EL (cell line): ENCODE measurements at places on chromosomes 2 and 18.

DNA sequence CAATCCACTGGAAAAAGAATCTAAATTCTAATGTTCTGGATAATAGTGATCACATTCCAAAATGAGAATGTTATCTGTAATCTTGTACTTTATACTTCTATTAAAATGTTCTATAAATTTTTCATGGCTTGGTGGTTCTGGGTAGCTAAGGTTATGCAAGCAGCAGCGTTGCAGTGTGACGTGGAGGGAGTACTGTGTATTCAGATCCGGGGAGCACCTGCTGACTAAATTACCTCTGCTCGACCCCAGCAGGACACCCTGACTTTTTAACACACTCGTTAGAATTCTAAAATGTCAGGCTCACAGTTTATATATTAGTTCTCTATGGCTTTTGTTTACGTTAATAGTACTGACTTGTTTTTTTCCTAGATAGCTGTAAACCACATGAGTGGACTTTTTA, 13.0 kb downstream of the ATIC start:
- DNase-seq = no peak

DNA sequence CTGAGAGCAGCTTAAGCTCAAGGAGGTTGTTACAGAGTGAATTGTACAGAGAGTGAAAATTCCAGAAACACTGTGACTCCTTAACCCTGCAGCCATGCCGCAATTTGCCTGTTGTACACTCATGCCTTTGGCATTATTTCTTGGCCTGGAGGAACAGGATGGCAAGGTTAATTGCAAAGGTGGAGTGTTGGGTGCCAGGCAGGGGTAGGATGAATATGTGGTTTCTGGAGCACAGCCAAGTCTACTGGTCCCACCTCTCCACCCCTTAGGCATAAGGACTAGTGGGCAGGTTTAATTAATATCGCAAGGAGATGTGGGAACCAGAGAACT, 250.2 kb downstream of the LRRTM1 start:
- DNase-seq = peak; percentile 76

DNA sequence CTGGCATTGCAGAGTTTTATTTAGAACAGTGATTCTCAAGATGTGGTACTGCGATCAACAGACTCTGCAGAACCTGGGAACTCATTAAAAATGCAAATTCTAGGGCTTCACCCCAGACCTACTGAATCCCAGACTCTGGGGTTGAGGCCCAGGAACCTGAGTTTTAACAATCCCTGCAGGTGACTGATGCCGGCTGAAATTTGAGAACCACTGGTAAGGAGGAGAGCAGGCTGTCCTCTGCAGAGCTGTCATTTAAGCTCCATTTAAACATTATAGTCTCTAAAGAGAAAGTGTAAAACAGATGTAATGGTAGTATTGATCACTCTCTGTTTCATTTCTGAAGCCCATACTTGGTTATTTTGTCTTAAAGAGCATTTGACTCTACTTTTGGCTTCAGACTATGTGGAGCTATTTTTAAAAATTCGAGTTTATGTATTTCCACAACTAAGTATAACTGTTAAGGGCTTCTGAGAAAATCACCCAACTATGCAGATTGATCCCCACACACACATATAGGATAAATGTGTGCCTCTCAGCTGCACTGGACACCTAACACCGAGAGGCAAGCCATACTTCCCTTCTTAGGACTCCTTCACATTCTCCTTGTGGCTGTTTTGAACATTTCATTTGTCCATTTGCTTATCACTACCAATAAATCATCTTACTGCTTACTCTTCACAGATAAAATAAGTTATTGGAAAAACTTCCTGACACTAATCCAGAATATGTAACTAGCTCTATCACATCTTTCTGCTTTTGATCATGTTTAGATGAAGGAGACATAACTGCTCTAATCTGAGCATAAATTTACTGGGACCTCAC, 487.5 kb downstream of the DLGAP1 start:
- DNase-seq = peak; percentile 5

GRCh38 chr2:197378494-197379307, 56.1 kb downstream of the SF3B1 start:
- peak; percentile 49 for DNase-seq

DNA sequence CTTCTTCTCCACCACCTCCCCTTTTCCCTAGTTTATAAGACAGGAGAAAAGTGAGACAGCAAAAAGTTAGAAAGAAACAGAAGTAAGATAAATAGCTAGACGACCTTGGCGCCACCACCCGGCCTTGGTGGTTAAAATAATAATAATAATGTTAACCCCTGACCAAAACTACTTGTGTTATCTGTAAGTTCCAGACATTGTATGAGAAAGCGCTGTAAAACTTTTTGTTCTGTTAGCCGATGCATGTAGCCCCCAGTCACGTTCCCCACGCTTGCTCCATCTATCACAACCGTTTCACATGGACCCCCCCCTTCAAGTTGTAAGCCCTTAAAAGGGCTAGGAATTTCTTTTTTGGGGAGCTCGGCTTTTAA, 1.5 kb upstream of the BUB1 start:
- peak; percentile 16 for DNase-seq

DNA sequence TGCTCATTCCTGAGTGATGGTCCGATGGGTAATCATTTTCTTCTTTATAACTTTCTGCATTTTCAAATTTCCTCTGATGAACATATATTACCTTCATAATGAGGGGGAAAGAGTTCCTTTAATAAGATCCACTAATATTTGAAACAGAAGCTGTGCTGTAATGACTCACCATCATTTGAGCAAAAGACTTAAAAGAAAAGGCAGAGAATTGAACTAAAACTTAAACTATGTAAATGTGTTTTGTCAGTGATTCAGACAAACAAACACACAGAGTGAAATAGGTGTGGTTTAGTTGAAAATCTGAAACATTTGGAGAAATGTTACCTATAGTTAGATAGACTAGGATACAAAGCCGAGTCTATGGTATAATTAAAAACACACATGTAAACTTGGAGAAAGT, 209.6 kb downstream of the STK39 start:
- no peak for DNase-seq

DNA sequence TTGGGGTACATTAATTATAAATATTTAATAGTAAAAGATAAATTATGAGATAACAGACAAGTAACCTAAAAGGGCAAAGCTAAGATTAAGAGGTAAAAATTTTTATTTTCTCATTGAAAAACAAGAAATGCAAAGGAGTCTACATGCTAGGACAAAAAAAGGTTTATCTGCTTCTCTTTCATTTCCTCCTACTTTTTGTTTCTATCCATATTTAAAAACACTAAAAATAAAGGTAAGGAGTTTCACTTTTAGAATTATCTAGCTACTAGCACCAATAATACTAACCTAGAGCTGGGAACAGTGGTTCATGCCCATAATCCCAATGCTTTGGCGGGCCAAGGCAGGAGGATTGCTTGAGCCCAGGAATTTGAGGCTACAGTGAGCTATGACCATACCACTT, 1551.7 kb upstream of the SLC39A10 start:
- no peak for DNase-seq

- DNase-seq = peak; percentile 98
These were observed 42.1 kb downstream of the BMP10 start for GRCh38 chr2:68828887-68829708.

DNA sequence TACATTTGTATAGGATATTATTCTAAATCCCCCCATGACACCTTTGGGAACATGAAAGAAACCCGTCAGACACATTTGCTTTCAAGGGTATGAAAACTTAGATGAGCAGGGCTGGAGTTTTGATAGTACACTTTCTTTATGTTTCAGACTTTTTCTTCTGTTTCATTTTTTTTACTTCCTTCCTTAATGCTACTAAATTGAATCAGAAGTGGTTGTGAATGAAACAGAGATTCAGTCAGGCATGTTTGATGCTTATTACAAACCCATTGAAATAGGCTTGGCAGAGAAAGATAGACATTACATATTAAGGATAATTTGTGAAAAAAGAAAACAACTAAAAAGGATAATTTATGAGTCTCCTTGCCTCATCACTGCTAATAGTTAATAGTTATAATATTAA, 26.8 kb downstream of the SLC30A6 start:
- DNase-seq = no peak

- no peak for DNase-seq
These were observed 79.3 kb downstream of the ACAA2 start for GRCh38 chr18:49733896-49734585.

DNA sequence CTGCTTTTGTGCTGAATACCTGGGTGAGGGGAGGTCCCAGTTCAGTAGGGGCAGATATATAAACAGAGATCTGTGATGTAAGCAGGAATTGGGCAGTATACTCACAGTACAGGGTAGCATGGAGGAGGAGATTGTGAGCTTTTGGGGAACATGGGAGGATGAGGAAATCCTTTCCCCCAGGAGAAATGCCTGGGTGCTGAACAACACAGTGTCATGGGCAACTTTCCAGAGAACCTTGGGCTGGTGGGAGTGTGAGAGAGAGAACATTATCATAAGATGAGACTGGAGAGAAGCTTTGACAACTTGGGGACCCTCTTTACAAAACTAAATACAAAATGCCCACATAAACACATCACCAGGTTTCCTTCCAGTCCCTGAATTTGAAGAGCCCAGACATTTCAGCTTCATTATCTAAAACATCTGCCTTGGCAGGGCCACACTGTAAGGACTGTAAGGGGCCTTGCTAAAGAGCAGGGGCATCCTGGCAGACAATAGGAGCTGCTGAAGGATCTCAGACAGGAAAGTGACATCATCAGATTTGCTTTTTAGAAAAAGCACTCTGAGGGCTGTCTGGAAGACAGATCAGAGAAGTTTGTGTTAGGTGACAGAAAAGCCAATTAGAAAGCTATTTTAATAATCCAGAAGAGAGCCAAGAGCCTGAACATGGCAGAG, 303.1 kb upstream of the FBXO11 start:
- DNase-seq = peak; percentile 82

GRCh38 chr2:187001248-187001647, 152.3 kb upstream of the ZSWIM2 start:
- no peak for DNase-seq

- DNase-seq = no peak
These were observed 63.8 kb downstream of the GREB1 start for GRCh38 chr2:11597538-11598225.

- no peak for DNase-seq
These were observed 19.9 kb downstream of the WDSUB1 start for GRCh38 chr2:159266554-159266953.

DNA sequence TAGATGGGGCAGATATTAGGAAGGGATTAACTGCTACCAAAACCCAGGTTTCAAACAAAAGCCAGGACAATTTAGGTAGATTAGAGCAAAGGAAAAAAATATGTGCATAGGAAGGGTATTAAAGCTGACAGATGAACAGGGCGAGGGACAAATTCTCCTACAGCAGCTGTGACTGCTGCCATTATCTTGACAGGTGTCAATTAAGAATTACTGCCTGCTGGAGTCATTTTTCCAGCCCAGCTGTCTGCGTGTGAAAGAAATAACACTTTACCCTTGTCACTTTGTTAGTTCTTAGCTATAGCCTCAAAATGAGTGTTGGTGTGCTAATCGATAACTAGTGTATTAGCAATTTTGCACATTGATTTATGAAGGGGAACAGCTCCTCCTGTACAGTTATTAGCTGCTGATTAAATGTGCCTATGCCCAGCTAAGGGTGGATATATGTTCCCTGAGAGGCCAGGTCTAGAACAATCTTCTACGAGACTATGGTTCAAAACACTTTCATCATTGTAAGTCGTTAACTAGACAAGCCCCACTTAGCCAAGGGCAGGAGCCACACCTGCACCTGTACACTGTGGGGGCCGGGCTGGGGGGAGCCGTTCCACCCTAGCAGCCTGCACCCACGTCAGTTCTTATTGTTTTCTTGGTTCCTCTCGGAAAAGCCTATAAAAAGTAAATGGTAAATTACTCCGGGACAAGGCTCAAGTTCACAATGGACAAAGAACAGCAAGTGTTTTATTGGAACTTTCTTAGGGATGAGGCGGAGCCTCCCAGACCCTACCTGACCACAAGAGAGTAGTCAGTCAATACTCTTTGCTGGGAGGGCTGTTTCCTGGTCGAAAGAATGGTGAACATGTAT, 7.7 kb downstream of the TSHZ1 start:
- DNase-seq = no peak

GRCh38 chr2:119332953-119333352, 33.7 kb downstream of the C2orf76 start:
- DNase-seq = no peak

DNA sequence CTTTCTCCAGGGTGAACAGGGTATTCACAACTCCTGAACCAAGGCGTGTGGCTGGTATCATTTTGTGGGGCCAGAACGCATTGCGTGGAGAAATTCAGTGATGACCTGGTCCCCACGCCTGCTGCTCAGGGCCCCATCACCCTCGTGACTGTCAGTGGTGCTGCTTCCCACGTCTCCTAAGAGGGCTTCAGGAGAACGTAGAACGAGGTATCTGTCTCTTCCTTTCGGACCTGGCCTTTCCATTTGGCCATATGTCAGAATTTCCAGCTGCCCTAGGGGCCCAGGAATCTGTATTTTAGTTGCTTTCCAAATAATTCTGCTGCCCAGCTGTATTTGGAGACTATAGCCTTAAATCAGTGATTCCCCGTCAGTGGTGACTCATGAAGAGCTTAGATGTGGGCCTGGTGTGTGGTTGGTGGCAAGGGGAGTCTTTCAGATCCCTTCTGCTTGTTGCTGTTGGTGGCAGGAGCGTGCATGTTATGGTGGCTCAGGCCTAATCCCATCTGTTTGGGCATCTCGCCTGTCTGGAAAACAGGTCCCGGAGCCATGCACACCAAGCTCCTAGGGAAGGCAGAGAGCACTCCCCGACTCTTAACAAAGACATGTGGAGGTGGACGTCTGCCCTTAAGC, 56.4 kb downstream of the NPAS2 start:
- DNase-seq = no peak

- DNase-seq = no peak
These were observed 2.2 kb downstream of the GALM start for GRCh38 chr2:38668092-38668491.

DNA sequence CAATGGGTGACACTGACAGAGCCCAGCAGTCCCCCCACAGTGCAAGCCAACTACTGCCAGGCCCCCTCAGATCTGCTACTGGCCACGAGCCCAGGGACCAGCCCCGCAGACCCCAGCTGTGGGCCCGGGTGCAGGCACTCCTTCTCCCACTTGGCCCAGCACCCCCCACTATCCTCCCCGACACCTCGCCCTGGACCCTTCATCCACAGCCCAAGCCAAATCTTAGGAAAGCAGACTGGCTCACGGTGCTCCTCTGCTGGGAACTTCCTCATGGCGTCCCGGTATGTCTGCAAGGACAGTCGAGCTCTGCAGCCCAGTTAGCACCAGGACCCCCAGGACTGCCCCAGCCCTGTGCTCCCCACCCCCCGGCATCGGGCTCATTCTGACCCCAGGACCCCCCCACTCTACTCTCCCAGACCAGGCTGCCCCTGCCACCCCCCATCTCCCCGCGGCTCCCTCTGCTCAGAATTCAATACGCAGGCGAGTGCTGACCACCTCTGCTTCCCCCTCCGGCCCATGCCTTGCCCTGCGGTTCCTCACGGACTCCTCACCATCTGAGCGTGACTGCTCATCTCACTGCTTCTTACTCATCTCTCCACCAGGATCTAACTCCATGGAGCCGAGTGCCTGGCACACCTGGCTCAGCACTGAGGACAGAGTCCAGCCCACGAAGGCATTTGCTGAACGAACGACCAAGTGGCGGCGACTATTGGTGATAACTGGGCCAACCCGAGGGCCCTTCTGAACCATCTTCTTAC, 85.7 kb downstream of the PXDN start:
- DNase-seq = no peak
